ENCODE measurements at places on chromosomes 12 and 14. TPM values are rescaled to one million over a fixed set of nuclear protein-coding genes. Genes with fewer than 3 reads are reported as not detected.

KMT2D gene
- 32.1 TPM for total RNA-seq

ARID2 gene
- total RNA-seq = 21.9 TPM

GNPNAT1 gene
- total RNA-seq = 149 TPM

MIPOL1 gene
- 11.3 TPM for total RNA-seq

PMCH gene
- total RNA-seq = not detected

DCD gene
- not detected for total RNA-seq

TRAF3 gene
- 24.8 TPM for total RNA-seq

MTA1 gene
- total RNA-seq = 58.8 TPM

RABGGTA gene
- total RNA-seq = 22.4 TPM

ALKBH1 gene
- 10.7 TPM for total RNA-seq

GSG1 gene
- total RNA-seq = 1.6 TPM

GLTP gene
- 52.6 TPM for total RNA-seq

CAND1 gene
- total RNA-seq = 109 TPM

CD69 gene
- total RNA-seq = not detected

ERP29 gene
- 41.9 TPM for total RNA-seq

SCAF11 gene
- total RNA-seq = 94.8 TPM

VPS33A gene
- total RNA-seq = 26.4 TPM

CCDC197 gene
- total RNA-seq = not detected

DLGAP5 gene
- total RNA-seq = 33.8 TPM

GNG2 gene
- 25.0 TPM for total RNA-seq

DAAM1 gene
- 9.6 TPM for total RNA-seq

TAS2R30 gene
- 6.6 TPM for total RNA-seq

SYT1 gene
- 1.4 TPM for total RNA-seq

HOXC13 gene
- total RNA-seq = not detected

TULP3 gene
- 36.7 TPM for total RNA-seq

PTPRO gene
- total RNA-seq = 0.20 TPM

ASCL1 gene
- not detected for total RNA-seq

AICDA gene
- not detected for total RNA-seq

CCDC38 gene
- total RNA-seq = not detected

KLRC3 gene
- not detected for total RNA-seq

IPO4 gene
- total RNA-seq = 97.4 TPM

FSCB gene
- not detected for total RNA-seq
